Activated T-helper 1 cell treated with anti-CD3 and anti-CD28 coated beads, Interleukin-12 subunit alpha, Interleukin-12 subunit beta, Interleukin-2, Interleukin-4 antibody, amounts not matched to agents 30 ng/mL and 10 ng/mL and 1 ng/mL, durations not matched to agents 14 hours and 24 hours and 36 hours (primary cell): ENCODE measurements at places on chromosomes 2 and 18. TPM values are rescaled to one million over a fixed set of nuclear protein-coding genes. Genes with fewer than 3 reads are reported as not detected.

GRCh38 chr2:68907232-68907919, 36.2 kb upstream of the BMP10 start:
- DNase-seq = no peak

- no peak for DNase-seq
These were observed 85.3 kb downstream of the ACVR1 start for GRCh38 chr2:157790780-157791179.

DNA sequence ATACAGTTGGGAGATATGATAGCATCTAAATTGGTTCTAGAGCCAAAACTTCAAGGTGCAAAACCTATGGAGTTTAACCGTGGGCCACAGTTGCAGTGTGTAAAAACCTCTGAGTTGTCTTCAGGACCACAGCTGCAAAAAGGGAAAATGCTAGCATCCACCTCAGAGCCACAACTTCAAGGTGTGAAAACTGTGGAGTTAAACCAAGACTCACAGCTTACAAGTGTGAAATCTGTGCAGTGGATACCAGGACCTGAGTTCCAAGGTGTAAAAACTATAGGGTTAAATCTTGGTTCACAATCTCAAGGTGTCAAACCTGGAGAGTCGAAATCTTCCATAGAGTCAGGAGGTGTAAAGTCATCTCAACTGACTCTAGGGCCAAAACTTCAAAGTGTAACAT, 10.4 kb upstream of the ZNF512 start:
- no peak for DNase-seq

DNA sequence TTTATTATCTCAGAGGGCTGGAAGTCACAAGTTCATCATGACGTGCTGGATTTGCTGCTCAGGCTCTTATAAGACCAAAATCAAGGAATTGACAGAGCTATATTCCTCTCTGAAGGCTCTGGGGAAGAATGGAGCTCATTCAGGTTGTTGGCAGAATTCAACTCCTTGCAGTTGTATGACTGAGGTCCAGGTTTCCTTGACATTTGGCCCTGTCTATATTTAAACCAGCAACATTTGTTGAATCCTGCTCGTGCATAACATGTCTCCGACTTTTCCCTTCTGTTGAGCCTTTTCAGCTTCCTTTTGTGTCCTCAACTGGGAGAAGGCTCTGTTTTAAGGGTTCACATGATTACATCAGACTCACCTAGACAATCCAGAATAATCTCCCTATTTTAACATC, 203.4 kb downstream of the PDE11A start:
- DNase-seq = no peak

GRCh38 chr2:172050479-172051125, 34.7 kb upstream of the DLX1 start:
- DNase-seq = no peak

The MYO5B gene
- 0.12 TPM in 1 of 2 replicates, not detected in the other for total RNA-seq

The NRP2 gene
- total RNA-seq = 56.9 and 64.0 TPM in 2 replicates

GRCh38 chr2:202141329-202141947, 68.4 kb downstream of the KIAA2012 start:
- DNase-seq = no peak

DNA sequence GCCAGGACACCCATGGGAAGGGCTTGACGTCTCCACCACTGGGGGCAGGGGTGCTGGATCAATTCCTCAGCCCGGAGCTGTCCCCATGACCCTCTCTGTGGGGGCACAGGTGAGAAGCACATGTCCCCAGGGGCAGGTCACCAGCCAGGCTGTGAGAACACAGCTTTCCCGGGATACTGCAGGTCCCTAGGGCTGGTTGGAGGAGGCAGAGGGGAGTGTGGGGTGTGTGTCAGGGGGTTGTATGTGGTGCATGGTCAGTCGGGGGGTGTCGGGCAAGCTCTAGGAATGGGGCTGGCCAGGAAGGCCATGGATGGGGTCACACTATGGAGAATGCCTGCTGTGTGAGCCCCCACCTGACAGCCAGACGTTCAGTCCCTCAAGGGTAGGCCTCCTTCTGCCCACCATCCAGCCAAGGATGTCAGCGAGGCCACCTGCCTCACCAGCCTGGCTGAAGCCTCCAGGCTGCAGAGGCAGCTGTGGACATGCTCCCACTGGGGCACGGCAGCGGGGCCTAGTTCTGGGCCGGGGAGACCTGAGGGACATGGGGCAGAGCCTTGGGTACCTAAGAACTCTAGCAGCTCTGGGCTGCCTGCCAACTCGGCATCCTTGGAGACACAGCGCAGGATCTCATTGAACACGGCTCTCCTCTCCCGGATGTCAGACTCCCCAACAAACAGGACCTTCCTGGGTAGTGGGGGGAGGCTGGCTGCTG, 10.3 kb downstream of the HS1BP3 start:
- no peak for DNase-seq

GRCh38 chr2:133673305-133673905, 105.1 kb upstream of the NCKAP5 start:
- DNase-seq = no peak

- DNase-seq = no peak
These were observed 35.2 kb upstream of the THOC1 start for GRCh38 chr18:303011-303410.

DNA sequence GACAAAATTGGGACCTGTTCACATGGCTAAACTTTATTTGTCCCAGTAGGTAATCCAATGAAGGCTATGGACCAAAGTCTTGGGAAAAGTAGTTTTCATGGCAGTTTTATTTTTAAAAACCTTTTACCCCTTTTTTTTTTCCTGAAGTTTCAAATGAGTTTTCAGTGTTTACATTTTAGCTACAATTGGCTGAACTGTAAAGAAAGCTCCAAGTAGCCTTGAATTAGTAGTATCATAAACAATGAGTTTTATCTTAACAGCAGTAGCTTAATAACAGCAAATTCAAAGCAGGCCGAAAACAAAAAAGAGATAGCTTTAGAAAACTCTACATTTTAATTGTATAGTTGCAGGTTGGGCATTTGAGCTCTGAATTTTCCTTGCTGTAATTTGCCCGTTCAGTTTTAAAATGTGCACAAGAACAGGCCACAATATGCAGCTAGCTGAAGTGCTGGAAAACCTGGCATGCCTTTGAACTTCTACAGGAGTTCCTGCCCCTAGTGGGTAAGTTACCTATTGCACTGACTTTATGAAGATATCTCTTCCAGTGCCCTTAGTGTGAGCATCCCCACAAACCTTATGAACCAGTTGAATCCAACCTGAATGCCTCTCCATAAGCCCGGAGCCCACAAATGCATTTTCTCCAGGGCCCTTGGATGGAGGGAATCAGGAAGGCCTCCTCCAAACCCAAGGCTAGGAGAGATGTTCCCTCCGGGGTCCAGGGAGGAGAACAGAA, 106.7 kb downstream of the XRCC5 start:
- DNase-seq = no peak

DNA sequence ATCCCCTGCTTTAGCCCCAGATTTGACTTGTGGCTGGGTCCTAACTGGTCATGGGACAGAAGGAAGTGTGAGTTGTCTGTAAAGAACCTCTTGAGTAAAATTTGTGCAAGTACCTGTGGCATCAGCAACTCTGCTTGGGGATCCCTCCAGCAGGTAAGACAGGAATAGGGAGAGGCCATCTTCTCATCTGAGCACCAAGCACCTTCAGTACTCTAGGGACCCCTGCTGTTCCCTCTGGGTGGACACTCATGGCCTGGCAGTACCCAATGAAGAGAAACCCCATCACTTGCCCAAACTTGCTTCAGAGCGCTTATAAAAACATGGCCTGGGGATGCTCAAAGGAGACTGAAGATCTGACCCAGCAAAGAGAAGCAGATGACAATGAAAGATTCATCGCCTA, 297.8 kb downstream of the SP3 start:
- no peak for DNase-seq

DNA sequence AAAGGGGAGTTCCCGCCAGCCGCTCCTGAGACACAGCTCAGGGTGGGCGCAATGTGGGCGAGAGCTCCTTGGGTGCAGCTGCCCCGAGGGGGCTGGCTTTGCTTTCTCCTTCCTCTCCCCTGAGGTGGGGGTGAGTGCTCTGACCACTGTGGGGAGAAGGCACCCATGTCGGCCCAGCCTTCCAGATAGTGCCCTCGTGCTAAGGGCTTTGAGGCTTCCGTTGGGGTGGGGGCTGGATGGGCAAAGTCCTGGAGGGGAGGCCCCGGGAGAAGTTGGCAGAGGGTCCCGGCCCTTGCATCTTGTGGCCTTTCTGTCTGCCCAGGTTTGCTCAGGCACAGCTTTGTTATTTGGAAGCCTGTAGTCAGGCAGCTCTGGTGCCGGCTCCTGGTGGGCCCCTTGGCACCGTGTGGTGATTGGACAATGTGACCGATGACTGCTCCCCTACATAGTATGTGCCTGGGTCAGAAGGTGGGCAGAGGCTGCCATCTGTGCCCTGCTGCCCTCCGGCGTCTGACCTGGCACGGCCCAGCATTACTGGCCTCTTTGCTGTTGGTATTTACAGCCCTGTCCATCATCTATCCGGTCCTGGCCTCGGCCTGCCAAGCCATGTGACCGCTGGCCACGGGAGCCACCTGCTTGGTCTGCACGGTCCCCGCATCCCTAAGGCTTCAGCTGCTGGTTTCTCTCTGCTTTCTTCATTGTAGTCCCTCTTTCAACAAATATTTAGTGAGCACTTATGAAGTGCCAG, 50.8 kb downstream of the TWIST2 start:
- no peak for DNase-seq

The UGT1A4 gene
- not detected in 2 replicates for total RNA-seq

DNA sequence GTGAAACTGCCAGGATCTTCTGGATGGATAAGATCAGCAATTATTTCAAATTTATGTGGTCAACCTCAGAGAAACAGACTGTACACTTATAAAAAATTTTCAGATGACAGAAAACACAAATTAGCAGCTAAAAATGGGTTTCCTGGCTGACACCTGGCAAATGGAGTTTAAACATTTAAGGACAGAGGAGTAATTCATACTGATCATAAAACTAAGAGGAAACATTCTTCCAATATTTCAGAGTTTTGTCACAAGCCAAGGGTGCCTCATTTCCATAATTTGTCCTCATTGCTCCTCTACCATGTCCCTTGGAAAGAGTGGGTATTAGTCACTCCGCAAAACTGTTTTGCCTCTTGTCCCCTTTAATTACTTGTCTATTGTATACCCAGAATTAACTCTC, 70.2 kb downstream of the TMEFF2 start:
- no peak for DNase-seq
